Anterior cingulate cortex (tissue), 58 donors: ENCODE measurements at places on chromosomes 3 and 15.

DNA sequence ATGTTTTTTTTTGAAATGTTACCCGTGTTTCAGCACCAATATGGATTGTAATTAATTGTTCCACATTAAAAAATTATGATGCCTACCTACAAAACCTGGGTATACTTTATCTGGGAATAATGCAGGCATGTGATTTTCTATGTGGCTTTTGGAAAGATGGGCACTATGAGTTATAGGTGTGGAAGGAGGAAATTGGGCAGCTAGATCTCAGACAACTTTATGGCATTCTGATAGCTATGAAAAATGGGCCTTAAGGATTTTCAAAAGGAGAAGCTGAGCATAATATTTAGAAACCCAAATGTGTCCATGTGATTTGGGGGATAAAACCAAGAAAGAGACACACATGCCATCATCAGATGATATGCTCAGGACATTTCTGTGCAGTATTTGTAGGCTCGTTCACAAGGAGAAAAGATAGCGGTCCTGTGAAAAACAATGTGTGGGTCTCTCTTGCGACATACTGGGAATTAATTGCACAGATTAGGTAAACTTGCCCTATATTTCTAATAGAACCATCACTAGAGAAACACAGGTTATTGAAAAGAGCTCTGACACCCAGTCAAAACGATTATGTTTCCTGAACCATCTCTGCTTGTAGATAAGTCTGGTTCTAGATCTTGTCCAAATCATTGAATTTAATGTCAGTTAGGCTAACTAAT lies 35.3 kb downstream of the ARPP21 start:
- no peak for DNase-seq

DNA sequence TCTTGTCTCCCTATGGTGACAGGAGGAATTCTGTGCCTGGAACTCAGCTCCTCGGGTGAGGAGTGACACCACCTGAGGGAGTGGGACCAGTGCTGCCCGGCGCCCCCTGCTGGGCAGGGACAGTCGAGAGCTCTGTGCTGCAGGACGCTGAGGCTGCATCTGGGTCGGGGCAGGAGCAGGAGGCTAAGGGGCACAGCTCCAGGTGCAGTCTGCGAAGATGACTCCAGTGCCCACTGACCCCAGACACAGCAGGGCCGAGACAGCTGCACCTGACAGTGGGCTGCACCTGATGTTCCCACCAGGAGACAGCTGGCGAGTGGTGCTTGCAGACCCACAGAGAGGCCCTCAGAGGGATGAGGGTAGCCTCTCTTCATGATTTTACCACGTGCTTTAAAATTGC lies 152.9 kb downstream of the ATP10A start:
- DNase-seq = no peak

DNA sequence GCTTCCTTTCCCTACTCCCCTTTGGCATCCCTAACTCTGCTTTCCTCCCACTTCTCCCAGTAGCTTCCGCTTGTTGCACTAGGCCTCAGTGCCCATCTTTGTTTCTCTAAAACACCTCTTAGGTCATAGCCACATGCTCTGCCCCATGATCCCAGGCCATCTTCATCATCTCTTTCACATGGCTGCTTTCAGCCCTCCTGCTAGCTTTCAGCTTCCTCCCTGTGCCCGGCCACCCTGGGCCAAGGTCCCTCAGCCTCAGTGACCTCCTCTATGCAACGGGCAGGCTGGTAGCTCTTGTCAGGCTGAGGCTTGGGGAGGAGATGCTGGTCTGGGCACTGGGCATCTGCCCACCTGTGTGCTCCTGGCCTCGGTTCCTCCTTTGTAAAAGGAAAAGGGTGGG lies 2.3 kb downstream of the PLEKHO2 start:
- DNase-seq = no peak

DNA sequence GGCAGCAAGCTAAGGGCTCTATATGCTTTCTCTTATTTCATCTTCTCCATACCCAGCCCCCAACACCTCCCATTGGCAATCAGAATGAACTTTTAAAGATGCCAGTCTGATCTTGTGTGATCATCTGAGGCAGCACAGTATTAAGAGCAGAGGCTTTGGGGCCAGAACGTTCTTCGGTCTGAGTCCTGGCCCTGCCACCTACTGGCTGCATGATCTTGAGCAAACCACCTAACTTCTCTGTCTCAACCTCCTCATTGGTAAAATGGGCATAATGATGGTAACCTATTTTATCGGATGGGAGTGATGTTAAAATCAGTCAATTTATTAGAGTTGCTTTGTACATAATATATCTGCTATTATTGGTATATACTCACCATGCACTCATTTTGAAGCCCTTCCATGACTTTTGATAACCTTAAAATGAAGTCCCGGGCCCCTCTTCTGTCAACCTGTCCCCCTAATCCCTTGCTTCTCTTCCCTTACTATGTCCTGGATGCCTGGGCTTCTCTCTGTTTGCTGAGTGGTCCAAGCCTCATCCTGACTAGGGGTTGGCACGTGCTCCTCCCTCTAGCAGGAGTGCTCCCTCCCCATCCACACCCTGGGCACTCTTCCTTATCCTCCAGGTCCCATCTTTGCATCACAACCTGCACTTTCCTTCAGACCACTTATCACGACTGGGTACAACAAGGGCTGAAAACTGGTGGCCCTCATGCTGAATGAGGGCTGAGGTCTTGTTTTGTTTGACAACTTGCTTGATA lies 6.3 kb downstream of the EFCAB12 start:
- DNase-seq = no peak

- no peak for DNase-seq
These were observed 52.0 kb downstream of the ILDR1 start for GRCh38 chr3:121970047-121970446.

- DNase-seq = no peak
These were observed 83.5 kb downstream of the C3orf70 start for GRCh38 chr3:185069037-185070030.

- no peak for DNase-seq
These were observed 630.3 kb downstream of the NAALADL2 start for GRCh38 chr3:175489406-175489805.

GRCh38 chr3:184323696-184324095 lies 9.3 kb downstream of the EIF4G1 start:
- DNase-seq = no peak

GRCh38 chr3:177144922-177145321 lies 52.4 kb downstream of the TBL1XR1 start:
- DNase-seq = no peak

DNA sequence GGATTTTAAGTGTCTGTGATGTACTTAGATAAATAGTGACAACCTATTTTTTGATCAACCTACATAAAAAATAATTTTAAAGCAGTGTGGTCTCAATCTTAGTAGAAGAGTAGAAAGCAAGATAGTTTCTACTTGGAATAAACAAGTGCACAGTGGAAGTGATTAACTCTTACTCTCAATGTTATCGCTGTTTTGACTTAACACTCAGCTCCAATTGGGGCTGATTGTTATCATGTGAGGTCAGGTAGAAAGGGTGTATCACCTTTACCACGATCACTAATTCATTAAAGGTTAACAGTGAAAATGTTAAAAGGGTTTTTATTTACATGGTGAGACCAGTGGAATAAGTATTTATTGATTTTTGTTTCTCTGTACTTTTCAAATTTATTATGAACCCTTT lies 22.4 kb upstream of the APH1B start:
- DNase-seq = no peak

- DNase-seq = no peak
These were observed 642.3 kb downstream of the ROBO1 start for GRCh38 chr3:79125313-79125984.

GRCh38 chr3:172915911-172916514 lies 165.5 kb downstream of the ECT2 start:
- no peak for DNase-seq

DNA sequence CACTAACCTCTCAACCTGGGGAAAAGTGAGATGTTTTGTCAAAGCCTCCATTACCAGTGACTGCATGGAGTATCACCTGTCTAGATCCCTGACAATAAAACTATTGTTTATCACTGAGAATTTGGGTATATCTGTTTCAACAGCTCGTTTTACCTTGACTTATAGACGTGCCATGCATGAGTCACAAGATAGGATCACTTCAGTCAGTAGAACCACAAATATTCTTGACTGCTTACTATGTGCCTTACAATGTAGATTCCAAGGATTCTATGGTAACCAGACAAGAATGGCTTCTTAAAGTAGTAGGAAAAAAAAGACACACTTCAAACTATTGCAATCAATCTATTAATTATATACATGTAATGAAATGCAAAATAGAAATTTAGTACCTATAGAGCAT lies 55.7 kb upstream of the GRM7 start:
- no peak for DNase-seq

- DNase-seq = no peak
These were observed 27.3 kb downstream of the ENTPD3 start for GRCh38 chr3:40414270-40414669.

GRCh38 chr3:61687663-61688306 lies 126.4 kb downstream of the PTPRG start:
- DNase-seq = no peak

GRCh38 chr15:57677204-57677603 lies 29.3 kb upstream of the POLR2M start:
- DNase-seq = no peak

DNA sequence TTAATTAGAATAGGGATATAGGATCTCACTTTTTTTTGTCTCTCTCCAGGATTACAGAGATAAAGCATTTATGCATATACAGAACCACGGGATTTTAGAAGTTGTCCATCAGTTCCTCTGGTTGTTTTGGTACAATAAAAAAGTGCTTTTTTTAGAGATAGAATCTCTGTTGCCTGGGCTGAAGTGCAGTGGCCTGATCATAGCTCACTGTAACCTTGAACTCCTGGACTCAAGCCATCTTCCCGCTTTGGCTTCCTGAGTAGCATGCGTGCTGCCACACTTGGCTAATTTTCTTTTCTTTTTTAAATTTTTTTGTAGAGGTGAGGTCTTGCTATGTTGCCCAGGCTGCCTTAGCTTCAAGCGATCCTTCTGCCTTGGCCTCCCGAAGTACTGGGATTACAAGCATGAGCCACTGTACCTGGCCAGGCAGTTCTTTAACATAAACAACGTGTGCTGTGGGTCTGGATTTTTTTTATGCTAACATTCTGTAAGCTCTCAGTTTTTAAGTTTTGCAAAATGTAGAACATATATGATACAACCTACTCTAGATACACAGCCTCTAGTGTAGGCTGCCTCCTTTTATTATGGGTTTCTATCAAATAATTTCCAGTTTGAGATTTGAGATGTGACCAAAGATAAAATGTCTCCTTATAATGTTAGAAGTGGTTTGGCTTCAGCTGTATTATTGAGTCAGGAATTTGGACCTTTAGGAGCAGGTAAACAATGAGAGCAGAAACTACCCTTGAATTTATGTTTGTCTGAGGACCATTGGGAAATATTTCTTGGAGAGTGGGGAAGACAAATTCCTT lies 57.4 kb upstream of the ULK4 start:
- DNase-seq = no peak

DNA sequence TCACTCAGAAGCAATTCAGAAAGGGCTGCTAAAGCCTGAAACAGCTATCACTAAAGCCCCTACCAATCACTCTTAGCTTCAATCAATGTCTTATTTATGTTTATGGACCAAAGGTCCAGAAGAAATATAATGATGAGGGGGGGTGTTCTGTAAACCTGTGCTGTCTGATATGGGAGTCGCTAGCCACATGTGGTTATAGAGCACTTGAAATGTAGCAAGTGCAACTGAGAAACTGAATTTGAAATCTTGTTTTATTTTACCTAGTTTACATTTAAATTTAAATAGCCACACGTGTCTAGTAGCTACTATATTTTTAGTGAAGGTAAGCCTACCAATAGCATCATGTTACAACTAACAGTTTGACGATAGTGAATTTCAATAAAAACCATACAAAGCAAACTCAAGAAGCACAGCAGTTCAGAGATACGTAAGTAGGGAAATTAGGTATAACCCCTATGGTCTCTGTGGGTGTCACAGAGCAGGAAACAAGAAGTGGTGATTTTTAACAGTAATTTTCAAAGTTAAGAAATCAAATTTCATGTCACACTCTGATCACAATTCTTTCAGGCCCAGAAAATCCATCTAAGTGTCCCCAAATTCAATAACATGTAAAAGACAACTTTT lies 3.6 kb downstream of the POU1F1 start:
- DNase-seq = no peak

GRCh38 chr3:81554388-81554787 lies 207.1 kb downstream of the GBE1 start:
- DNase-seq = no peak

GRCh38 chr15:66864871-66865281 lies 162.8 kb downstream of the SMAD6 start:
- DNase-seq = no peak

DNA sequence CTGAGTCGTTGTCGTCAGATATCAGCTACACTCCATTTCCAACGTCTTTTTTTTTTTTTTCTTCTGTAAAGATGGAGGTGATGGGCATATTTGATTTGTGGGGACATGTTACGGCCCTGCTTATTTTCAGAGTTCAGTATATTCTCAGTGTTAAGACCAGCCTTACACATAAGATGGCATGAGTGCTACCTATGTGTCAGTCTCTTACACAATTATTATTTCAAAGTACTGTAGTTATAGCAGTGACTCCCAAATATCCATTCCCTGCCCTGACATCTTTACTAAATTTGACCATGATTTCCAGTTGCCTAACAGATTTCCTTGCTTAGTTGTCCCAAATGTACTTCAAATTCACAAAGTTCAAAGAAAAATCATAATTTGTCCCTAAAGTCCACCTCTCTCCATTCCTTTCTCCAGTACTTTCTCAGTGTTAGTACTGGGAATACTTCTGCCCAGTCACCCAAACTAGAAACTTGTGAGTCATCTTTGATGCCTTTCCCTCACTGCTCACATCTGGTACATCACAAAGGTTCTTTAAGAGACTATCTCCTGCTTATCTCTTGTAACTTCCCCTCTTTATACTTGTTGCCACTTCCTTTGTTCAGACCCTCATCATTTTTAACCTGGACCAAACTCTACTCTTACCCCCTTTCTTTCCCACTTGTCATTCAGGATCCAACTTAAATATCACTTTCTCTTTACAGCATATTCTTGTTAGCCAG lies 67.0 kb downstream of the ZNF609 start:
- no peak for DNase-seq

GRCh38 chr3:52240059-52240885 lies 1.3 kb upstream of the TWF2 start:
- no peak for DNase-seq

DNA sequence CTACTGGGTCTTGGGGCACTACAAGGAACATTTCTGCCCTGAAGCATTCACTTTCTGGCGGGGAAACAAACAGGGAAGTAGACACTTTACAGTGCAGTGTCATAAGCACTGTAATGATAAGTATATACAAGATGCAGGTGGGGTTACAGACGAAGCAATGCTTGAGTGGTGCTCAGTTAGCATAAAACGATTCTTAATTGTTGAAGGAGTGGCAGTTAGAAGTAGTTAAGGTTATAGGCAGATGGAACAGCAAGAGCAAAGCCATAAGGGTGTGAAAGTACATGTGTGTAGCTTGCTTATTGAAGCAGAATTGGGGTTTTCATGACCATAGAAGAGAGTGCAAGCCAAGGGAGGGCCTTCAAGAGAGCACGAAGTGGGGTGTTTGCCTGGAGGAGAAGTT lies 46.2 kb downstream of the SLC25A26 start:
- DNase-seq = no peak

DNA sequence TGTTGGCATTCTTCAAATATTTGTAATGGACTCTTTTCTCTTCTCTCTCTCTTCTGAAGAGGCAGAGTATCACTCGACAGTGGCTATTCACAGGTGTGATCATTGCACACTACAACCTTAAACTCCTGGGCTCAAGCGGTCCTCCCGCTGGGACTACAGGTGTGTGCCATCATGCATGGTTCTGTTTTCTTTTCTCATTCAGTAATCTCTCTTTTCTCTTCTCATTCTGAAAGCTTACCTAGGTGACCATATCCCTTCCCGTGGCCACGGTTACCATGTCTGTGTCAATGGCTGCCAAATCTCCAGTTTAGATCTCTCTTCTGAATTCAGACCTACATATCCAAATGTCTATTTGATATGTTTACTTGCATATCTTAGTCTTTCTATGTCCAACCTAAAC lies 96.3 kb downstream of the SOX2 start:
- no peak for DNase-seq
